ENCODE measurements at places on chromosomes 2 and 18. TPM values are rescaled to one million over a fixed set of nuclear protein-coding genes. Genes with fewer than 3 reads are reported as not detected.

HMSD gene
- 0.05 TPM for polyA plus RNA-seq

- no peak for DNase-seq
Measured at GRCh38 chr2:232534940-232535651, 4.4 kb upstream of the CHRNG start.

DNA sequence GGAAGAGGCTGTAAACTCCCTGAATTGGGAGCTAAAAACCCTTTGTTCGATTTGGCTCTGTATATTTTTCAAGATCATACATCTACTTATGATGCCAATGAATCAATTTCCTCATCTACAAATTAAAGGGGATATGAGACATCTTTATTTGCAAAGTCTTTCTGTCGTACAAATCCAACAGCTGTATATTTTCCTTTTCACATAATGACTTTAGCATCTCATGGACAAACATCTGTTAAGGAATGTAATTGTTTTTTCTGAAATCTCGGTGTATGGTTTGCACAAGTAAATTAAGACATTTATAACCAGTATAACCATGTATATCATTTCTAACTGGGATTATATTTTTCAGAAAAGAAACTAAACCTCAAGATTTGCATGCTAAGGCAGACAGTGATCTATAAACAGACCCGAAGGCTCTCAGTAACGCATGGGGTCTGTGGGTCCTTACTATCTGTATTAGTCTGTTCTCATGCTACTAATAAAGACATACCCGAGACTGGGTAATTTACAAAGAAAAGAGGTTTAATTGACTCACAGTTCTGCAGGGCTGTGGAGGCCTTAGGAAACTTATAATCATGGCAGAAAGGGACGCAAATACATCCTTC, 130.8 kb downstream of the SLC8A1 start:
- DNase-seq, result no peak

DNA sequence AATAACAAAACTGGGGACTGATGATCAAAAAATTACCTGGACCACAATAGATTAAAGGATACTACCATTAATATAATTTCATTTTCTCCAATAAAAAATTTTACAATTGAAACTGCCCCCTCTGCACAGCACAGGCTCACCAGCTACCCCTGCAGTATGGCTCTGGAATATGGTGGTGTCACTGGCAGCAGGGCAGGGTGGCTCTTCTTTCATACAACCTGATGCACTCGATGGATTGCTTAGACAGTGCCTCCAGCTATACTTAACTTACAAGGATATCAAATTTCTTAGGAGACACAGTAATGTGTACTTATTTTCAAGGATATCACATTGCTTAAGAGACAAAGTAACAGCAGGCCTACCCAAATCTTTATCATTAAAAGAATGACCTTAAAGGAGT, 124.0 kb downstream of the PRELID3A start:
- no peak for DNase-seq

DNA sequence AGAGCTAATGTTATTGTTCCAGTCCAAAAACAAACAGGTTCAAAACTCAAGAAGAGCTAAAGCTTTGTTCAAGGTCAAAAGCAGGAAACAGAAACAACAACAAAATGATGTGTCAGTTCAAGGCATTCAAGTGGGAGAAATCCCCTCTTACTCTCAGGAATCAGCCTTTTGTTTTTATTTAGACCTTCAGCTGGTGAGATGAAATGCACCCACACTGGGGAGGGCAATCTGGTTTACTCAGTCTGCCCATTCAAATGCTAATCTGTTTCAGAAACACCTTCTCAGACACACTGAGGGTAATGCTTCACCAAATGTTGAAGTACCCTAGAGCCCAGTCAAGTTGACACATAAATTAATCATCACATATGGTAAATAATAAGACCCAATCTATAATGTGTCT, 150.6 kb downstream of the TMX3 start:
- no peak for DNase-seq
